ENCODE measurements at places on chromosomes 1 and 21.

DNA sequence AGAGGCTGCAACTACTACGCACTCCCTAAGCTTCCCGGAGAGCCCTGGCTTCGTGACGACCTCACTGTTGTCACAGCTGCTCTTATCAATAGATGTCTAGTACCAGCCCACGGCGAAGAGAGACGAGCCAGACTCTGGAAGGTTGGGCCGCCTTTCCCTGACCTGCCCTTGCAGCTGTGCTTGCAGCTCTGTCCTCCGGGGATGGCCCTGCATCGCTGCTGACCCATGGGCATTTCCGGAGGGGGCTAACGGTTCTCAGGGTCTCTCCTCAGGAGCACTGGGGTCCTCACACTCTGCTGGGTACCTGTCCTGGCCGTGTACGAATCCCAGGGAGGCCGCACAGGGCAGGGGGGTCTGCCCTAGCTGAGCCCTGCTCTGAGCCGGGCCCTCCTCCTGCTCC lies 93.8 kb upstream of the COL6A1 start:
- DNase-seq = no peak

- no peak for DNase-seq
Observed at GRCh38 chr1:241045659-241046058, 311.3 kb downstream of the RGS7 start.

DNA sequence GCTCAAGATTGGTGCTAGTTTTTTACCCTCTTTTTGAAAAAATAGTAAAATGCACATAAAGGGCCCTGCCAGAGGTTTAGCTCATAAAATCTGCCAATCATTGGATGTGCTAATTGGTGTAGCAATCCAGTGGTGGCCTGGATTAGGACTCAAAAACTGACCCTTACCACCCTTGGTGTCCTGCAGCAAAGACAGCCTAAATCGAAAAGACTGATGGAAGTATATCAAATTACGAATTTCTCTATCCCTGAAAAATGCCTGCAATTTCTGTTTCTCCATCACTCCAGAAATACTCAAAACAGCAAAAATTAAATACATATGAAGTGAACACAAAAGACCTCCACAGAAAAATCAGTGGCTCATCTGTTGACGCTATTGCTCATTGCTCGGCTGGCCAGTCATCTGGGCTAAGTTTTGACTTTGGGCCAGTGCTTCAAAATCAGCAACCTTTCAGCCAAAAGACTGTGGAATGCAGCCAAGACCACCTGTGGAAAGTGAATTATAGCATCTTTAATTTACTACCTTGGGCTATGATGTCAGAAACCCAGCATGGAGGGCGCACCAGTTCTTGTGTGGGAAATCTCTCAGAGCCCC lies 30.0 kb downstream of the WLS start:
- DNase-seq = no peak

DNA sequence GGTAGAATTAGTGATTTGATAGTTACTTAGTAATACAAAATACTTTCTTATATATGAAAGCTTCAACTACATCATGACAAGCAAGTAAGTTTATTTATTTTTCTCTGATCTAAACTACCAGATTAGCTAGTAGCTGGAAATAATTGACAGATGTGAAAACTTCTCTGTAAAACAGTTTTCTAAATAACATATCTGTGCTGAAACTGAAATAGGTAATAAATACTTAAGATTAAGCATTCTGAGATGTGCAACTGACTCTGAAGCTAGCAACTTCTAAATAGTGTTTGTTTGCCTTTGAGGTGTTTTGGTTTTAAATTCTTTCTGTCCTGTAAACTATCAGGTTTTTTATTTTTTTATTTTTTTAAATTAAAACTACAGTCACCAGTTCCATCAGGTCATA lies 18.5 kb upstream of the LHX8 start:
- DNase-seq = no peak

- no peak for DNase-seq
Observed at GRCh38 chr1:1899266-1899966, 8.5 kb upstream of the GNB1 start.

- no peak for DNase-seq
Observed at GRCh38 chr1:74684301-74684700, 10.7 kb upstream of the ERICH3 start.

GRCh38 chr1:167263819-167264464 lies 43.3 kb downstream of the POU2F1 start:
- no peak for DNase-seq

DNA sequence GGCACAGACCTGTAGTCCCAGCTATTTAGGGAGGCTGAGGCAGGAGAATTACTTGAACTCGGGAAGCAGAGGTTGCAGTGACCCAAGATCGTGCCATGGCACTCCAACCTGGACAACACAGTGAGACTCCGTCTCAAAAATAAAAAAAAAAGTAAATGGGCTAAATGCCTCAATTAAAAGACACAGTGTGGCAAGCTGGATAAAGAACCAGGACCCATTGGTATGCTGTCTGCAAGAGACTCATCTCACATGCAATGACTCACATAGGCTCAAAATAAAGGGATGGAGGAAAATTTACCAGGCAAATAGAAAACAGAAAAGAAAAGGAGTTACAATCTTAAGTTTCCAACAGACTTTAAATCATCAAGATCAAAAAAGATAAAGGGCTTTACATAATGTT lies 40.3 kb downstream of the ACBD6 start:
- no peak for DNase-seq

GRCh38 chr1:41758500-41758899 lies 160.2 kb downstream of the HIVEP3 start:
- DNase-seq = no peak

DNA sequence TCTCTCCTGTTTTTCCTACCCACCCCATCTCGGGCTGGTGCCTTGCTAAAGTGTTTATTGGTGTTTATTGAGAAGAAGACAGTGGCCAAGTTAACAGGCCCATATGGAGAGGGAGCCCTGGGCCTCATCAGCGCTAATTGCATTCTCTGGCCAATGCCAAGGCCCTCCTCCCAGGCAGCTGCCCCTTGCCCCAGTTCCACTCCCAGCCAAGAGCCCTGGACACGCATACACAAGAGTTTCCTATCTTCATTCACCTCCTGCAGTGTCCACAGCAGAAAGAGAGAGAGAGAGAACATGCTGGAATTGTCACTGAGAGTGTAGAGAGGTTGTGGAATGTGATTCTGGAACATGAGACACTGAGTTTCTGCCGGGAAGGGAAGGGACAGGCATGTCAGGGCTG lies 25.4 kb upstream of the VWA5B1 start:
- no peak for DNase-seq

Measured in CD4-positive, alpha-beta T cell treated with Interleukin-12 subunit alpha and Interleukin-12 subunit beta, for 1 hour (primary cell).